ENCODE measurements at places on chromosomes 16 and 17. TPM values are rescaled to one million over a fixed set of nuclear protein-coding genes. Genes with fewer than 3 reads are reported as not detected.

DNA sequence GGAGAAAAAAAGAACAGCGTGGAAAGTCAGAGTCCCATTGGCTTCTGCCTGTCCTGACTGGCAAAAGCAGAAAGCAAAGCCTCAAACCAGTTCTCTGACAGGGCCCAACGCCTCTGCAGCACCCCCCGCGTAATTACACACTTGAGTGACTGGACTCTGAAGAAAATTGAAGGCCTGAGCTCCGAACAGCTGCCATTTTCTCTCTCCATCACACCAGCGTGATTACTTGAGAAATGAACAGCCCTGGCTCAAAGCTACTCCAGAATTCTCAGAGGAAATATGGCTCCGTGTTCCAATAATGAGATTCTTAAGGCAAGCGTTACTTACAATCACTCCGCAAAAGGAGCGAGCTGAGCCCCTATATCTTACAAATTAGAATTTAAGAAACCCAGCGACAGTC lies 142.7 kb upstream of the C17orf78 start:
- no peak for DNase-seq

GRCh38 chr17:31693433-31694220 lies 165.4 kb downstream of the COPRS start:
- no peak for DNase-seq

The KRT20 gene
- not detected for total RNA-seq

- peak; percentile 27 for DNase-seq
Observed at GRCh38 chr16:69626256-69626655, 60.5 kb downstream of the NFAT5 start.

DNA sequence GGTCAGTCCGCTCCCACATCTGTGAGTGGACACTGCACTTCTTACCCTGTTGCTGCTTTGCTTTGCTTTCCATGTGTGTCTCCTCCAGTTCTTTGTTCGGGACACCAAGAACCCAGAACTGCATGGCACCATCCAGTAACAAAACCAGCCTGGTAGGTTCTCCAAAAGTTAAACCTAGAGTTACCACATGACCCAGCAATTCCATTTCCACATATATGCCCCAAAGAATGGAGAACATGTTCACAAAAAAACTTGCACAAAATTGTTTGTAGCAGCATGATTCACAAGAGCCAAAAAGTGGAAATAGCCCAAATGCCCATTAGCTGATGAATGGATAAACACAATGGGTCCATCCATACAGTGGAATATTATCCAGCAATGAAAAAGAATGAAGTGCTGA lies 10.3 kb upstream of the CCL22 start:
- no peak for DNase-seq

GRCh38 chr16:77324729-77325128 lies 110.1 kb downstream of the ADAMTS18 start:
- DNase-seq: no peak

DNA sequence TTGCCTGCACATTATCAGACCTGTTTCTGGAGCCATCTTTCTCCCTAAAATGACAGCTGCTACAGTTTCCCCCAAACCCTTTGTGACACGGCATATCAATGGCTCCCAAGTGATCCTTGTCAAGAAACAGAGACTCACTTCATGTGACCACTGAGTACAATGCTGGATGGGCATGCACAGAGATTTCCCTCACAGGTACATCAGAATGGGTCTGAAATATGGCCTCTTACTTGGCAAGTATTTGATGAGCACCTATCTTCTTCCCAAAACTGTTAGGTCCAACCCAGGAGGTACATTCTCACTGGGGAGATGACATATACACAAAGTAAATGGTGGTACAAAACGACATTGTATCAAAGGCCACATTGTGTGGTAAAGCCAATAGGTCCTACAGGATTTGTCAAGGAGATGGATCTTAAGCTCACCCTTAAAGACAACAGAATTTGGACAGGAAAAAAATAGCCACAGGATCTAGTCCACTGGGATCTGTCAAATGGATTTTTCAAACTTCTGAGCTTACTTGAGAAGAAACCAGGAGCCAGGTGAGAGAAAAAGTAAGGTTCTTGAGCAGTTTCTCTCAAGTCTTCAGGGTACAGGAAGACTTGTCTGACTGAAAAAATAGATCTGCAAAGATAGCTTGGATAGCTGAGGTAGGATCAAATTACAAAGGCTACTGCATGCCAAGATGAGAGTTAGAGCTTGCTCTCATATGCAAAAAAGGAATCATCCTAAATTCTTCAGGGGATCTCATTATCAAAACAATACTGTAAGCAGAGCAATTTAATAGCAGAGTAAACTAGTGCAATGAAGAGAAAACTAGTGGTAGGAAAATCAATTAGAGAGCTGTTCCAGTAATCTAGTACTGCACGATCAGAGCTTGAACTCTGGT lies 28.8 kb downstream of the RNF43 start:
- no peak for DNase-seq

- DNase-seq: peak; percentile 86
Observed at GRCh38 chr17:4520894-4521600, 22.4 kb downstream of the SPNS2 start.

The LDAF1 gene
- total RNA-seq: 27.4 TPM

GRCh38 chr17:14621826-14622614 lies 321.1 kb downstream of the HS3ST3B1 start:
- no peak for DNase-seq

DNA sequence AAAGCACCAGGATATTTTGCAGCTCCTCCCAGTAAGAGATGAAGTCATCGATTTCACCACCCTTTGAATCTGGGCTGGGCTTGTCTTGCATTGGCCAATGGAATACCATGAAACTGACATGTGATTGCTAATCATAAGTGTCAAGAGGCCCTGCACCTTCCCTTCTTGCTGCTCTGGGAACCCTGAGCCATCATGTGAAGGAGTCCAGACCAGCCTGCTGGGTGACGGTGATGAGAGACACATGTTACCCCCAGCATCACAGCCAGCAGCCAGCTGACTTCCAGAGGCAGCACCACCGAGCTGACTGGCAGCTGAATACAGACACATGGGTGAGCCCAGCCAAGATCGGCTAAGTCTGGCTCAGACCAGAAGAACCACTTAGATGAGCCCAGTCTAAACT lies 43.6 kb upstream of the CACNG4 start:
- DNase-seq: no peak

DNA sequence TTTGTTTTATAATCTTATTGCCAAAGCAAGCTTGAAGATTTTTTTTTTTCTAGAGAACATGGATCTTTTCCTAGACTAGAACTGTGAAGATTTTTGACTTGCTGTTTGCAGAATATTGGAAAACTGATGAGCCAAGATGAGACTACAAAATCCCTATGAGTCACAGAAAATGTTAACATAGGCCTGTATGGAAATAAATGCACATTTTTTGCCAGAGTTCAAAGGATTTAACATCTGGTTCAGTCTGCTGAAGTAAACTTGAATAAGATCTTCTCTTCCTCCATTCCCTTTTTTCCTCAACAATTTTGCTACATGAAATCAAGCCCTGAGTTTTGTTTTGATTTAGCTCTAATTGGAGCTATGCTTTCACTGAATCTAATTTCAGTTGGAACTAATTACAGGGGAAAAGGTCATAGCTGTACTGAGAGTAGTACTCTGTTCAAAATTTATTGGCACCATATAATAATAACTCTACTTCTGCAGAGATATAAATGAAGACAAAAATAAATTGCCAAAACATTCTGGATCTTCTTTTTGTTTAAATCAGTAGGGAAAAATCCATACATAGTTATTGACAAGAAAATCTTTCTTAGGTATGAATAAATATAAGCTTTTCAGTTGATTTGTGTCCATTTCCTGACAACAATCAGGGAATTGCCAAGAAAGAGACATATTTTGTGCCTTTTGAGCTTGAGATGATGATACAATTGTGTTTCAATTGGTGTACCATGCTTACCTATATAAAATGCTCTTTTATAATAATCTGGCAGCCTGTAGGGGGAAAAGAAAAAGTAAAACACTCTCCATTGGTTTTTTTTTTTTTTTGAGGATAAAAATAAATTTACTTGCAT lies 387.5 kb upstream of the GOT2 start:
- DNase-seq: no peak

- DNase-seq: no peak
Observed at GRCh38 chr16:53053967-53054669, 673 bp upstream of the CHD9 start.

The SNAI3 gene
- not detected for total RNA-seq

All from foreskin keratinocyte (primary cell).